T-helper 9 cell (primary cell): ENCODE measurements at places on chromosomes 6 and 20.

GRCh38 chr6:166496460-166496859 is 90.0 kb downstream of the RAMACL start:
- DNase-seq = no peak

DNA sequence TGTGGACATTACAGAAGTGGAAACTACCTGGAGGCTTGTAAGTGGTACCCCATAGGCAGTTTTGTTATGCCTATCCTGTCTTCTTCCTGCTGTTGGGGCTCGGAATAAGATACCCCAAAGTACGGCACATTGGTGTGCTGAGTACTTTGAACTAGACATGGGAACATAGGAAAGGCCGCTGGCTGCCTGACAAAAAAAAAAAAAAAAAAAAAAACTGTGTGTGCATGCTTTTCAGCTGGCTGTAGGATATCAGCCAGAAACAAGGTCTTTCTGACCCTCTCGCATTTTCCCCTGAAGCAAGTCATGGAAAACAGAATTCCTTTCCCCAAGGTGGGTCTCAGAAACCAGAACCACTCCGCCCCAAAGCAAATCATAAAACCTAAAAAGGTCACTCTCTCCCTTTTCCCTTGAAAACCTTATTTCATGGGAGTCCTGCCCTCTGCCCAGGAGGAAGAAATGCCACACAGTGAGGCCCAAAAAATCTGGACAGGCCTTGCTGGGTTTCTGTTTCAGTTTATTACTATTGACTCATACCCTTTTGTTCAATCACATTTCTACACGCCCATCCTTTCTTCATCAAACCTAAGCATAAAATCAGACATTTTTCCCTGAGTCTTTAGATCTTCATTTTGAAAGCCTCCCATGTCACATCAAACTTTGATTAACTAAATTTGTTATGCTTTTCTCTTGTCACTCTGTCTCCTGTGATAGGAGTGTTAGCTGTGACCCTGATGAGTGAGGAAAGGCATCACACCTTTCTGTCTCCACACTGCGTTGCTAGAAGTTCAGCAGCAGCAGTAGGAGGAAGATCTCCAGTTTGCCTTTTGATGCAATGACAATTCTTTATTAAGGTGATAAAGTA is 17.2 kb downstream of the SLC2A12 start:
- no peak for DNase-seq

DNA sequence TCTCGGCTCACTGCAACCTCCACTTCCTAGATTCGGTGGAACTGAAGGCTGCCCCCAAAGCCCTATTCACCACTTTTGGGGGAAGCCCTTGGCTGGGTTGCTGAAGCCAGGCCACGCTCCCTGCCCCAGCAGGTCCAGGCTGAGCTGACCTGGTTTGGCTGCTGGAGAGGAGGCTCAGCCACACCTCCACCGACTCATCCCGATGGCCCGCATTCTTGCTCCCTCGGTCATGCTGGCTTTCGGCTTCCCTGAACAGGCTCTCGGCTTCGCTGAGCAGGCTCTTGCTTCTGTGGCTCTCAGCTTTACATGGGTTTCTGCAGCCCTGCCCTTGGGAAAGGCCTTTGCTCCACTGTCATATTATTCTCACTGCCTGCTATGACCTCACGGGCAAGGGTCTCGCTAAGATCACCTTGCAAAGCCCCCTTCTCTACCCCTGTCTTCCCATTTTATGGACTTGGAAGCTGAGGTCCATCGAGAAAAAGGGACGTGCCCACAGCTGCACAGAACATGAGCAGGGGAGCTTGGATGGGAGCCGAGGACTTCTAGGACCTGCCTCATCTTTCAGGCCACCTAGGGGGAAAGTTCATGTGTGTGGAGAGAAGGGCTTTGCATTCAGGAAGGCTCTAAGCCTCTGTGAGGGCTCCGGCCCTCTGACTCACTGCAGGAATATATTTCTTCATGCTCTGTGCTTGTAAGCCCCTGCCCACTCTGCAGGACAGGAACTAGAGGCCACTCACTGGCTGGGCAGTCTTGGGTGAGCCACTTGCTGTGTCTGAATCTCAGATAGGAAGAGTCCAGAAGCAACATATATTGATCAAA is 15.6 kb downstream of the ARHGAP40 start:
- DNase-seq = no peak

DNA sequence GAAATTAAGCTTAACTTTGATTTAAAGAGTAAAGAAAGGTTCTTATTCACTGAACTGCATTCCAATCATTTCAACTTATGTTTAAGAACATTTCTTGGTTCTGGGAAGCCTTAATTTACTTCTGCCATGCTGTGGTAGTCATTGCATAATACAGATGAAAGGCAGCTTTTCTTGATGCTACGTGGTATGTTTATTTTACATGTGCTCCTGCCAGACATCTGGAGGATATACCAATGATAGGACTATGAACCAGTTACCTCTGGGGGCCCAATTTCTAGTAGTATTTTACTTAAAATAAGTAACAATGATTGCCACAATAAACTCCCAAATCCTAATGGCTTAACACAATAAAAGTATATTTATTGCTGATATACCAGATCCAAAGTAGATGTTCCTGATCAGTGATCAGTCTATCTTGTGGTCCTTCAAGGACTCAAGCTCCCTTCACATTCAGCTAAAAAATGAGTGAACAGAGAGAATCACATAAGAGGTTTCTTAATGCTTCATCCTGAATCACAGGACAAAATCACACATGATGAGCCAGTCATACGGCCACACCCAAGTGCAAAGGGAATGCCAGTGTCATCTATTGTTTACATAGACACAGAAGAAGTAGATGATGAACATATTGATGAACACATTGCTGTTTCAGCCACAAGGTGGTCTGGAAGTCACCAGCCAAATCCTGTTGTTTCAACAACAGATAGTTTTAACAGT is 56.5 kb upstream of the CCN2 start:
- DNase-seq = no peak

GRCh38 chr6:144500892-144501291 is 215.8 kb downstream of the UTRN start:
- DNase-seq = no peak

- no peak for DNase-seq
Observed at GRCh38 chr20:46811224-46812084, 83.2 kb upstream of the EYA2 start.

DNA sequence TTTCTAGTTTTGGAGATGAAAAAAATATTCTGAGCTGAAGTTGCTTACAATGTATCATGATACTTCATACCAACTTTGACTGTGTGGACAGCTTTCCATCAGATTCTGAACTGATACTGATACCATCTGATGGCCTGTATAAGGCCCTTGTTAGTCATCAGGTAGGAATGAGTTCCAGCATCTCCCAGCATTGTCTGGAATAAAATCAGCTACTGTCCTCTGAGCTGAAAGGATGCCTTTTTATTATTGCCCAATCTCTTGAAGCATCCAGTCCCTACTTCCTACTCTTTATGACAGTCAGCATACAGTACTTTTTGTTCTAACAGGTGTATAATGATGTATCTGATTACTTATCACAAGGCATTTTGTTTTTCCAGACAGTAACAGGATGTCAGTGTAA is 70.6 kb upstream of the EYA4 start:
- no peak for DNase-seq

GRCh38 chr6:105282631-105283585 is 103.1 kb upstream of the POPDC3 start:
- DNase-seq = no peak

- no peak for DNase-seq
Observed at GRCh38 chr6:142802124-142802523, 142.9 kb downstream of the HIVEP2 start.

GRCh38 chr20:3753098-3753497 is 14.5 kb downstream of the ADISSP start:
- peak; percentile 47 for DNase-seq

GRCh38 chr6:160400446-160400845 is 52.3 kb downstream of the SLC22A3 start:
- no peak for DNase-seq

DNA sequence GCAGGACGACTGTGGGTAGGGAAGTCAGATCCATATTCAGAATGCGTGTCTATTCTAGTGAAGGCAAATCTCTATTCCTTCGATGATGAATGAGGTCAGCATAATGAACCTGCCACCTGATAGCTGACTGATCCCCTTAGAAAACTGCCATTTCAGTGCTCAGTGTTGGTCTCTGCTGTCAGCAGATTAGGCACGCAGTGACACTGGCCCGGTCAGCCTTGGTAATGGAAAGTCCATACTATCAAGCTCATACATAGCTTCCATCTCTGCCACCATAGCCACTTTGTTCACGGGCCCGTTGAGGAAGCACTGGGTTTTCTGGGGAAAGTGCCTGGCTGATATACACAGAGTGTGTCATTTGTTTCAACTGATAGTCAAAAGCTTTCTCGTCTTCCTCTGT is 54.0 kb downstream of the C6orf52 start:
- no peak for DNase-seq

- no peak for DNase-seq
Observed at GRCh38 chr20:50475681-50476292, 34.4 kb upstream of the PTPN1 start.

DNA sequence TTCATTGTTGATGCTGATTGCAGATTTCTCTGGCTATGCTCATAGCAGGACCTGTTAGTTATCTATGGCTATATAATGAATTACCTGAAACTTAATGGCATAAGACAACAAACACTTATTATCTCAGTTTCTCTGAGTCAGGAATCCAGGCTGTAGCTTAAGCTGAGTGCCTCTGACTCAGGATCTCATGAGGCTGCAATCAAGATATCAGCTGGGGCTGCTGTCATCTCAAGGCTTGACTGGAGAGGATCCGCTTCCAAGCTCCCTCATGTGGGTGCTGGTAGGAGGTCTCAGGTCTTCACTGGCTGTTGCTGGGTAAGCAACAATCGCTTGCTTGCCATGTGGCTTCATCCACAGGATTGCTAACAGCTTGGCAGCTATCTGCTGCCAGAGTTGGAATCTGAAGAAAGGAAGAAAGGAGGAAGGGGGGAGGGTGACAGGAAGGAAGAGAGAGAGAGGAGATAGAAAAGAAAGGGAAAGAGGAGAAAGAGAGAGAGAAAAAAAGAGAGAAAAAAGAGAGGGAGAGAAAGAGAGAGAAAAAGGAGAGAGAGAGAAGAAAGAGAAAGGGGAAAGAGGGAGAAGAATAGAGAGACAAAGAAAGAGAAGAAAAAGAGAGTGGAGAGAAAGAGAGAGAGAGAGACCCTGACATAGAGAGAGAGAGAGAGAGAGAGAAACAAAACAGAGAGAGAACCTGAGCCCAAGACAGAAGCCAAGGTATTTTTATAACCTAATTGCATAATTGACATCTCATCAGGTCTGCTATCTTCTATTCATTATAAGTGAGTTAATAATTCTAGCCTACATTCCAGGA is 579.0 kb upstream of the BTBD3 start:
- DNase-seq = no peak

GRCh38 chr6:105810922-105811482 is 275.1 kb upstream of the PRDM1 start:
- no peak for DNase-seq

DNA sequence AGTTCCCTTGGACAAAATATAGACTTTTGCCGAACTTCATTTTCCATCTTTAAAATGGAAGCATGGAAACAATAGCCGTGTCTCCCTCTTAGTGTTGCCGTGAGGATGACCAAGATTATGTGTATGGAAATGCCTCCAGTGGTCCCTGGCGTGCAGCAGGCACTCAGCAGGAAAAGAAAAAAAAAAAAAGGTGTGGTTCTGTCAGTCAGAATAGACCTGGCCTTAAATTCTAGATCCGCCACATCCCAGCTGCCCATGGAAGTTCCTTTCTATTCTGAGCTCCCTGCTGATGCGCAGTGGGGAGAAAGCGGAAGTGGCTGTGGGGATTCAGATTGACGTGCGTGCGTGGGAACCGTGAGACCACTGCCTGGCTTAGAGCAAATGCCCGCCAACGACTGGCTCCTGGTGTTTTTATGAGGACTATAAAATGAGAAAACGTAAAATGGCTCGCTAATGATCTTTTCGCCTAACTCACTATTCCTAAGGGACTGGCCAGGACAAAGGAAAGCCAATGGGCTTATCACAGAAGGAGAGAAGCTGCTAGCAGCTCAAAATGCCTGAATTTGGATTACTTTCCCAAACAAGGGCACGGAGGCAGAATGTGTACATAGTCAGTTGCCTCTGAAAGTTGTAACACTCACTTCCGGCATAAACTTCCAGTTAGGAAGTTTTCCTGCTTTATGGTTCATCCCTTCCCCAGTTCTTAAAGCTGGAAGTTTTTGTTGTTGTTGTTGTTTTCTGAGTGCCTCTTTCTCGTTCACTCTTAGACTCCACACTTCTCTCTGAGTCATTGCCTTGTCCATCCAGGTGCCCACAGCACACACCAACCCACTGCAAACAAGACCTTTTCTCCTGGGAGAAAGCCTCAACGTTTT is 11.4 kb upstream of the PDE10A start:
- DNase-seq = no peak

- no peak for DNase-seq
Observed at GRCh38 chr20:19692100-19692499, 66.0 kb upstream of the RIN2 start.

GRCh38 chr6:20202324-20202658 is 10.0 kb downstream of the MBOAT1 start:
- no peak for DNase-seq
